ENCODE measurements at places on chromosomes 6 and 20.

- DNase-seq: no peak
Observed at GRCh38 chr6:130189531-130190397, 33.0 kb downstream of the SAMD3 start.

- DNase-seq: no peak
Observed at GRCh38 chr20:43853918-43854317, 60.7 kb upstream of the TOX2 start.

GRCh38 chr20:46784436-46785127, 75.1 kb downstream of the SLC2A10 start:
- no peak for DNase-seq

GRCh38 chr6:91523511-91523910, 936.6 kb upstream of the MAP3K7 start:
- no peak for DNase-seq

- no peak for DNase-seq
Observed at GRCh38 chr6:105804424-105804823, 281.7 kb upstream of the PRDM1 start.

GRCh38 chr6:77324866-77325265, 138.4 kb downstream of the HTR1B start:
- no peak for DNase-seq

GRCh38 chr6:14747881-14748520, 497.9 kb upstream of the JARID2 start:
- no peak for DNase-seq

DNA sequence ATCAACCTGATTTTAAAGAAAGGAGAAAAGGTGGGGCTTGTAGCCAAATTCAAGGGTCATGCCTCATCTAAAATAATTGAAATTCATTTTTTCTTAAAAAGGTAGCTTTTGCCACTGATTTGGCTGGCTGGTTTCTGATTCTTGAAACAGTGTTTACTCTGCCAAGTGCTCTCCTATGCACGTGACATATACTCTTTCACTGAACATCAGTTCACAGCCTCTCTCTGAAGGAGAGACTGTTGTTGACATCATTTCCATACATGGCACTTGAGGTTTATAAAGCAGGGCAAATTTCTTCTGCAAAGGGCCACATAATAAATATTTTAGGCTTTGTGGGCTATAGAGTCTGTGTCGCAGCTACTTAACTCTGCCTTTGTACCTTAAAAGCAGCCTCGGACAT, 40.4 kb upstream of the DOK5 start:
- no peak for DNase-seq

GRCh38 chr6:39189915-39190544, 39.2 kb downstream of the KCNK5 start:
- peak; percentile 33 for DNase-seq

GRCh38 chr6:6006428-6007365, at the start of gene NRN1:
TSS of gene NRN1 (minus strand) at chr6:6006925. CDS start at chr6:6006749, 176 bp downstream.
- DNase-seq: peak; percentile 74

DNA sequence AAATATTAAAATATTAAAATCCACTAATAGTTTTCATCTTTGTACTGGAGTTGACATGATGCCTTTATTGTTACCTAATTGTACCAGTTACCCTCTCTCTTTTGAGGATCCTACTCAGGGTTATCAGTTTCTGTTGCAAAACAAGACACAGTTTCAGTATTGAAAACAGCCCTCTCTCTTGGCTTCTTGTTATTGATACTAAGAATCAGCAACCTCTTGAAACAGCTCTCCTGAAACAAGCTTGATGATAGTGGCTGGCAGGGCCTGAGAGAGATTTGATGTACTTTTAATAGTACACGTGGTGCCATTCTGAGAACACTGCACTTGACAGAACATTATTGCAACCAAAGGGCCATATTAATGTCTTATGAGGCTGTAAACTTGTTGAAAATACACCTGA, 64.9 kb upstream of the MEI4 start:
- DNase-seq: no peak

- DNase-seq: no peak
Observed at GRCh38 chr6:83252719-83253118, 59.6 kb downstream of the RWDD2A start.

GRCh38 chr6:50966532-50966931, 147.9 kb downstream of the TFAP2B start:
- no peak for DNase-seq

DNA sequence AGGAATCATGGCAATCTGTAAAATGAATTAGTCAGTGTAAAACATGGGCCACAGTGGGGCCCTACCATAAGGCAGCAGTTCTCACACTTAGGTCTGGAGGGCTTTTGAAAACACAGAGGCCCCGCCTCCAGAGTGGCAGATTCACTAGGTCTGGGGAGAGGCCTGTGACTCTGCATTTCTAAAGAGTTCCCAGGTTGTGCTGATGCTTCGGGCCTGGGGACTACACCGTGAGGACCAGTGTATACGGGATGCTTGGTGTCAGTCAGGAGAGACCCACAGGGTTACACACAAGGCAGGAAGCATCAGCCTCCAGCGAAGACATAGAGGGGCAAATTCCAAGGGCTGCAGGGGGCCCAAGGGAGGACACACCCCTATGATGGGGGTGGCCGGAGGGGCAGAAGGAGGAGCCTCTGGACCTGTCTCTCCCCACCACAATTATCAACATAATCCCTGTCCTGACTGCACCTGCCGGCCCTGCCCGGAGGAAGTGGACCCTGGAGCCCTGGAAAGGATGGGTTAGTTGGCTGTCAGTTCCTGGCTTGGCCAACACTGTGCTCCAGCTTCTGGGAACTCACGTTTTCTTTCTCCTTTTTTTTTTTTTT, 46.7 kb downstream of the FGD2 start:
- DNase-seq: no peak

DNA sequence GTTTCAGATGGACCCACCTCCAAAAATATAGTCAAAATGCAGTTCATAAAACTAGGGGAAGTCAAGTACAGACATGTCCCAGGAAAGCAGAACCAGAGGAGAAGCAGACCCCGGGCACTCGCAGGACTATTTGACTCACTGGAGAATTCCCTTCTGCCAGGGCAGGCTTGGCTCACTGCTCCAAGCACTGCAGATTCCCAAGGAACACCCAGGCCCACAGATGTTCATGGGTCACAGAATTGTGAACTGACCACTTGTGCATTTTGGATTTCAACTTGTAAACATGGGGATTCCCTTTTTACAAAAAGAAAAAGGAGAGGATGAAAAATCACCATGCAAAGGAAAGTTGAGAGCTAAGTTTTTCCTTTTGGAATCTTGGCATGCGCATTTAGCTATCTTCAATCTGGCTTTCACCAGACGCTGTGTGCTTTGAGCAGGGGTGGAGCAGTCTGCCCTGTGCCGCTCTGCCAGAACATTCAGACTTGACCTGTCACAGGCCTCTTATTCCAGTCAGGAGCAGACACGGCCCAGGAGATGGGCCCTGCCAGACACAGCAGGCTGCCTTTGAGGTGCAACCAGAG, 237.5 kb upstream of the TAB2 start:
- no peak for DNase-seq

DNA sequence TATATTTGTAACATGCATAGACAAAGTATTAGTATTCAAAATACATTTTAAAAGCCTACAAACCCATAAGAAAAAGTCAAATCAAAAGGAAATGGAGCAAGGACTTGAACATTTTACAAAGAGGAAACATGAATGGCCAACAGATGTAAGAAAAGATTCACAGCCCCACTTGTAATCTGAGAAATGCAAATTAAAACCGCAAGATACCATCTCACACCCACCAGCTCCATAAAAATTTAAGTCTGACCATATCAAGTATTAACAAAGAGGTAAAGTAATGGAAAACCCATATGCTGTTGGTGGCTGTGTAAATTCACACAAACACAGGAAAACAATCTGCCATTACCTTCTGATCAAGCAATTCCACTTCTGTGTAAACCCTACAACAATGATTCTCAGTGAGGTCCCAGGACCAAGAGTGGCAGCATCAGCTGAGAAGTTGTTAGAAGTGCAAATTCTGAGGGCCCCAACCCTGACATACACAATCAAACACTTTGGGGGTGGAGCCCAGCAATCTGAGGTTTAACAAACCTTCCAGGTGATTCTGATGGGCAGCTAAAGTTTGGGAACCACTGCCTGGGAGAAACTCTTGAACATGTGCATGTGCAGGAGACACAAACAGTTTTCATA, 30.9 kb downstream of the BCL2L1 start:
- DNase-seq: peak; percentile 80

GRCh38 chr6:6633898-6634734, 45.6 kb downstream of the LY86 start:
- no peak for DNase-seq
